ENCODE measurements at places on chromosomes 13 and 19.

- no peak for DNase-seq
These were observed 46.4 kb upstream of the SHKBP1 start for GRCh38 chr19:40530091-40530901.

DNA sequence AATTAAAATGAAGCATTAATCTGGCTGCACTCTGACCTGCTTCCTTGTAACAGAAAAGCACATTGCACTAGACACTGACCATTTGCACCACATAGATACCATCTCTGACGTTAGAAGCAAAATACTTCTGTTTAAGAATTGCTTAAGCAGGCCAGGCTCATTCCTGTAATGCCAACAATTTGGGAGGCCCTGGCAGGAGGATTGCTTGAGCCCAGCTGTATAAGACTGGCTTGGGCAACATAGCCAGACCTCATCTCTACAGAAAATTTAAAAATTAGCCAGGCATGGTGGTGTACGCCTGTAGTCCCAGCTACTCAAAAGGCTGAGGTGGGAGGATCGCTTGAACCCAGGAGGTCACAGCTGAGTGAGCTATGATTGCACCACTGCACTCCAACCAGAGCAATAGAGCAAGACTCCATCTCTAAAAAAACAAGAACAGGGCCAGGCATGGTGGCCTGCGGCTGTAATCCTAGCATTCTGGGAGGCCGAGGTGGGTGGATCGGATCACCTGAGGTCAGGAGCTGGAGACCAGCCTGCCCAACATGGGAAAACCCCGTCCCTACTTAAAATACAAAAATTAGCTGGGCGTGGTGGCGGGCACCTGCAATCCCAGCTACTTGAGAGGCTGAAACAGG is 7.0 kb upstream of the TLE6 start:
- DNase-seq = no peak

- DNase-seq = no peak
These were observed 46.2 kb downstream of the ING1 start for GRCh38 chr13:110759710-110760109.

GRCh38 chr13:62320129-62321108 is 904.8 kb upstream of the PCDH20 start:
- DNase-seq = no peak

- DNase-seq = no peak
These were observed 5.1 kb upstream of the USP12 start for GRCh38 chr13:27176470-27177410.

GRCh38 chr19:29785955-29786589 is 25.7 kb upstream of the CCNE1 start:
- DNase-seq = no peak

DNA sequence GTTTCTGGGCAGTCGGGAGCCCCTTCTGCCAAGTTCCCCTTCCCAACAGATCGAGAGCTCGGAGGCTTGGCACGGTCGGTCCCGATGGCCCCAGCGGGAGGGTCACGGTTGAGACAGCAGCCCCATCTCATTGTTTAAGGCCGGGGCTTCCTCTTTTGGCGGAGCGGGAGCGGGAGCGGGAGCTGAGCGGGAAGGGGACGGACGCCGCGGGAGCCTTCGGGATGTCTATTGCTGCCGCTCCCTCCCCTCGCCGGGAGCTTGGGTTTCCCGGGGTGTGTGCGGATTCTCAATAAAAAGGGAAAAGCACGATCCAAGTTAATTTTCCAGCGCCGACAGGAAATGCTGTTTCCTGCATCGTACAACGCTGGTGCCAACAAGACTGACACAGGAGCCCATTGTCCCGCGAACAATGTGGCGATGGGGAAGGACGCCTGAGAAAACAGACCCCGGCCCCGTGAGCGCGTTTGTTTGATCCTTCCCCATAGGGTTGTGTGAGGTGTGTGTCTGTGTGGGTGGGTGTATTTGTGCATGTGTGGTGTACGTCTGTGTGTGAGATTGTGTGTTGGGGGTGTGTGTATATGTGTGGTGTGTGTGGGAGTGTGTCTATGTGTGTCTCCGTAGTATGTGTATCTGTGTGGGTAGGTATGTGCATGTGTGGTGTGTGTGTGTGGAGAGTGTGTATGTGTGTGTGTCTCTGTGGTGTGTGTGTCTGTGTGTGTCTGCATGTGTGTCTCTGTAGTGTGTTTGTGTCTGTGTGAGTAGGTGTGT is 36.3 kb upstream of the FLT1 start:
- no peak for DNase-seq

DNA sequence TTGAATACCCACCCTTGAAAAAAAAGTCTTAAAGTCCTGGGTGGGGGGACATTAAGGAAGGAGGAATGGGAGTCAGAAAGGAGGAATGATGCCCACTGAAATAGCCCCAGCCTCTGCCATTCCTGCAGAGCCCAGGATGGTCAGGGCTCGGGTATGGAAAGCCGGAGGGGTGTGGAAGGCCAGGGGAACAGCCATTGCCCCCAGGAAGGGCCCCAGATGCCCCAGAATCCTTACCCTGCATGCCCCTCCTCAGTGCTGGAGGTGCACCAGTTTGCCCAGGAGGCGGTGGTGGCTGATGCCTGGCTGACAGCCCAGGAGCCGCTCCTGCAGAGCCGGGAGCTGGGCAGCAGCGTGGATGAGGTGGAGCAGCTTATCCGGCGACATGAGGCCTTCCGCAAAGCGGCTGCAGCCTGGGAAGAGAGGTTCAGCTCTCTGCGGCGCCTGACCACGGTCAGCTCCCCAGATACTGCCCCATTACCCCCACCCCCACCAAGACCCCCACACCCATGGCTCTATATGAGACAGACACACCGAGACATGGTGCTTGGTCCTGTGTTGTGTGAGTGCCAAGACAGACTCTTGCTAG is 10.7 kb upstream of the SHKBP1 start:
- no peak for DNase-seq

GRCh38 chr19:49997709-49998108 is 27.5 kb downstream of the VRK3 start:
- no peak for DNase-seq

DNA sequence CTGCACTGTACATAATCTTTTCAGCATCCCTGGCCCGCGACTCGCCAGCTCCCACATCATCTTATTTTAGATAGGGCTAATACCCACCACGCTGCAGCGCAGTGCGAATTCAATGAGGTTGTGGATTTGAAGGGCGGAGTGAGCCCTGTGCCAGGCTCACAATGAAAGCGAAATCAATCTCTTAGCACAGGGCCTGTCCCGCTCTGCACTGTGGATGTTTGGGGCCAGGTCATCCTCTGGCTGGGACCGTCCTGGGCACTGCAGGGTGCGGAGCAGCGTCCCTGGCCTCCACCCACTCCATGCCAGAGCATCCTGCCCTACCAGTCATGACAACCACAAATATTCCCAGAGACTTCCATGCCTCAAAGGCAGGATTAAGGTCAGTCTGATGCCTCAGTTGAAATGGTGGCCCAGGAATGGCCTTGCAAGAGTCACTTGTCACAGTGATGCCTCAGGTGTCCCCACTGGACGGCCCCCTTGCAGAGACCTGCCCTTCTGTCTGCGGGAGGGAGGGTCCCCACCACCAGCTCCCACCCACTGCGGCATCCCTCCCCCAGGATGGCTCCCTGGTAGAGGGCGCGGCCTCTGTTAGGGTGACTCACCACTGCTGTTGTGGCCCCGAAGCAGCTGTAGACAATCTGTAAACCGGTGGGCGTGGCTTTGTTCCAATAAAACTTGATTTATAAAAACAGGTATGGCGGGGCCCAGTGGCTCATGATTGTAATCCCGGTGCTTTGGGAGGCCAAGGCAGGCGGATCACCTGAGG is 5.6 kb downstream of the UHRF1 start:
- DNase-seq = peak; percentile 66

DNA sequence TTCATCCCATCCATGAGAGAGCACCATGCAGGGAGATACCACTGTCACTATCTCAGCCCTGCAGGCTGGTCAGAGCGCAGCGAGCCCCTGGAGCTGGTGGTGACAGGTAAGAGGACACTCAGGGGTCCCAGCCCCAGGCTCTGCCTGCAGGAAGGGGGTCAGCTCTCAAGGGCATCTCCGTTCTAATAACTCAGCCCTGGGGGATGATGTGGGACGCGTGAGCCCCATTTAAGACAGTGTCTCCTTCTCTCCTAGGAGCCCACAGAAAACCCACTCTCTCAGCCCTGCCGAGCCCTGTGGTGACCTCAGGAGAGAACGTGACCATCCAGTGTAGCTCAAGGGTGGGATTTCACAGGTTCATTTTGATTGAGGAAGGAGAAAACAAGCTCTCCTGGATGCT is 15.5 kb upstream of the KIR3DL3 start:
- DNase-seq = no peak

GRCh38 chr13:25232937-25233515 is 54.3 kb downstream of the MTMR6 start:
- DNase-seq = no peak

DNA sequence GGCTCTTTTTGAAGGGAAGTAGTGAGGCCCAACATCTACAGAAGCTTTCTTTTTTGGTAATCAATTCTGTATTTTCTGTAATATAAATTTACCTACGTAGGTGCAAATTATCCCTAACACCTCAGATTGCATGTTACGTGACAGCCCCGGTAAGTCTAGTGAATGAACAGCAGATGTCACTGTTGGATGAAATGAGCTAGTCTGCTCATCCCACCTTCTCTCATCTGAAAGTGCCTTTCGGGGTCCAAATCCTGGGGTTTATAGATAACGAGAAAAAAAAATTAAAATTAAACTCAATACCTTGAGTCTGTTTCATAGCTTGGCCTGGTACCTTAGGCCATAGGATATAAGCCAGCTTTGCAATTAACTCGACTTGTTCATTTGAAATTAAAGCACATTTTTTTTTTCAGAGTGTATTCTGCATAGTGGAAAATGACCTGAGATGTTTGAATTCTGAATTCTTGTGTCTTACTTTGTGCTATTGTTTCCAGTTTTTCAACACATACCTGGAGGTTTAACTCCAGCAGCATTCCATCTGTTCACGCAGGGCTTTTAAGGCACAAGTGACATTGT is 548.2 kb downstream of the GPC5 start:
- DNase-seq = no peak

- no peak for DNase-seq
These were observed 1599.8 kb downstream of the OLFM4 start for GRCh38 chr13:54628383-54628782.

Data from activated CD4-positive, CD25-positive, alpha-beta regulatory T cell treated with anti-CD3 and anti-CD28 coated beads, Interleukin-2, amount 50 U/mL, for 72 hours (primary cell).